ENCODE measurements at places on chromosomes 16 and 17.

DNA sequence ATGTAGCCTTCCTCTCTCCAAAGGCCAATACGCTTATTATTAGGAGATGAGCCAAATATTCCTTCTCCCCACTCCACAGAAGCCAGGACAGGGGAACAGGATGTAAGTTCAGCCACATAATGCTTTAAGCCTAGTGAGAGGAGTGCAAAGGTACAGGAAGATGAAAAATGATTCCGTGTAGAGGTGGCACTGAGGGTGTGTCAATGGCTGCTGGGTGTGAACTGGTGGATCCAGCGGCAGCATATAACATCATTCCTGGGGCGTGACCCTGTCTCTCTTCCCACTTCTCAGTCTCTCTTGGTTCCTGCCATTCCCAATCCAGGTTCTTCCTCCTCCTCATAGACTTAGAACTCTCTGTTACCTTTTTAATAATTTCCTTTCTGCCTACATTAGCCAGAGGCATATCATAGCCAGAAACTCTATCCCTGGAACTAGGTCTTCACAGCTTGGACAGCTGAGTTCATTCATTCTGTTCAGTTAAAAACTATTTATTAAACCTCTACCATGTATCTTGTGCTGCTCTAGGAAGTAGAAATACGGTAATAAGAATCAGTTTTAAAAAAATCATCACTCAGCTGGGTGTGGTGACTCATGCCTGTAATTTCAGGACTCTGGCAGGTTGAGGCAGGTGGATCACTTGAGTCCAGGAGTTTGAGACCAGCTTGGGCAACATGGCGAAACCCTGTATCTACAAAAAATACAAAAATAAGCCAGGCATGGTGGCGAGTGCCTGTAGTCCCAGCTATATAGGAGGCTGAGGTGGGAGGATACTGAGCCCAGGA is 58.0 kb upstream of the FAM20A start:
- DNase-seq = no peak

- DNase-seq = no peak
Measured at GRCh38 chr17:67211742-67212141, 33.3 kb downstream of the HELZ start.

DNA sequence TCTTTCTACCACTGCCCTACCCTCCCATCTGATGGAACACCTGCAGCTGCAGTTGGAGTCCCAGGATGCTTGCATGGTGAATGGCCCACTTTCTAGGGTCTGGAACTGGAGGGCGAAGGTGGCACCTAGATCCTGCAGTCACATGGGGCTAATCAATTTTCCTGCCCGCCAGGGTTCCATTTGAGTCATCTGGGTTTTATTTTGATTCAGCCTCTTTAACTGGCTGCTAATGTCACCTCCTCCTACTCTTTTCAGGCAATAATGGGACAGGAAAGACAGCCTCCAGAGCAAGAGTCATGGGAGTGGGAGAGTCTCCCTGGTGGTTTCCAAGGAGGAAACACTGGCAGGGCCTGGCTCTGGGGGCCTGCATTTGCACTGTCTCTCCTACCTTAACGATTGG is 3.8 kb upstream of the TBKBP1 start:
- DNase-seq = no peak

GRCh38 chr17:64355536-64356303 is 34.9 kb downstream of the PECAM1 start:
- no peak for DNase-seq

GRCh38 chr16:51401673-51402072 is 250.6 kb upstream of the SALL1 start:
- no peak for DNase-seq

- no peak for DNase-seq
Measured at GRCh38 chr17:61478026-61478789, 26.0 kb downstream of the TBX4 start.

GRCh38 chr16:29958756-29959155 is 3.1 kb upstream of the TMEM219 start:
- no peak for DNase-seq

DNA sequence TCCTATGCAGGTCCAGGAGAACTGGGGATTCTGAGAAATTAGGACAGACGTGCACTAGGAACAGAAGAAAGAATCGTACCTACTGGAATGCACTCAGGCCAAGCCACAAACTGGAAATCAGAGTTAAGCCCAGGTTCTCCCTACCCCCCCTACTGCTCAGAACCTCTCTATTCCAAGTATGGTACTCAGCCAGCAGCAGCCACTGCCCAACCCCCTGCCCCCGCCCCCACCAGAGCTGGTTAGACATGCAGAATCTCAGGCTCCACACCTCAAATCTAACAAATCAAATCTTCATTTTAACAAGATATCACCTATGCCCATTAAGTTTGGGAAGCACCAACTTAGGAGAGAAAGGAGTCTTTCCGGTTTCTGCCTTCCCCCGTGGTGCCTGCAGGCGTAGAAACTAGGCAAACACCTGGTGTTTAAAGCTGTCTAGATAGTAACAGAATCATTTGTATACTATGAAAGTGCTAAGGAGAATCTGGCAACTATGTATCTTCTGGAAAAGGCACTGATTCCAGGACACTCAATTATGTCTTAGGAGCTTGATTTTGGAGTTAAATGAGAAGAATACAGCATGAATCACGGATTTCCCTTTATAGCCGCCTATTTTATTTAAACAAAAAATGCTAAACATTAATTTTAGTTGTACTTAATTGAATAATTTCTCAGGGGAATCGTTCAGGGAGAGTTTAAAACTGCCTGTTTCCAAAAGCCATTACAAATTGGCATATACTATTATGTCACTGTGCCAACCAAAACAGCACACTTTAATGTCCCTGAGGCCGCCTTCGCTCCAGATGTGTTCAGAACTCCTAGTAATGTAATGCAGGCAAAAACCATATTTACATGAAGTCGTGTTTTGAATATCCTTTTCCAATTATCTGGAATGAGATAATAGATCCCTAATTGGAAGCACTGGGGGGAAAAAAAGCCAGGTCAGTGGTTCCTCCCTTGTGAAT is 166.5 kb downstream of the STX8 start:
- no peak for DNase-seq
